ENCODE measurements at places on chromosomes 2 and 18.

GRCh38 chr2:202034249-202035088 is 814 bp downstream of the FZD7 start:
- peak; percentile 35 for DNase-seq

DNA sequence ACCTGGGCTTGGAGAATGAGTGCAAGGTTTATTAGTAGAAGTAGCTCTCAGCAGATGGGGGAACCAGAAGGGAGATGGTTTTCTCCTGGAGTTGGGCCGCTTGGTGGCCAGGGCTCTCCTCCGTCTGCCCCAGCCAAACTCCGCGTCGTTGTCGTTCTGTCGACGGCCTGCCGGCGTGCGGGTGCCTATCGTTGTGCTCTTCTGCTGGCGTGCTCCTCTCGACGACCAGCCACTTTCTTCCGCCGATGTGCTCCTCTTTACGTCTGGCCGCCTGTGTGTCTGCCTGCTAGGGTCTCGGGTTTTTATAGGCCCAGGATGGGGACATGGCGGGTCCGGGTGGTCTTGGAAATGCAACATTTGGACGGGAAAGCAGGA is 119.1 kb downstream of the BMPR2 start:
- DNase-seq: no peak

DNA sequence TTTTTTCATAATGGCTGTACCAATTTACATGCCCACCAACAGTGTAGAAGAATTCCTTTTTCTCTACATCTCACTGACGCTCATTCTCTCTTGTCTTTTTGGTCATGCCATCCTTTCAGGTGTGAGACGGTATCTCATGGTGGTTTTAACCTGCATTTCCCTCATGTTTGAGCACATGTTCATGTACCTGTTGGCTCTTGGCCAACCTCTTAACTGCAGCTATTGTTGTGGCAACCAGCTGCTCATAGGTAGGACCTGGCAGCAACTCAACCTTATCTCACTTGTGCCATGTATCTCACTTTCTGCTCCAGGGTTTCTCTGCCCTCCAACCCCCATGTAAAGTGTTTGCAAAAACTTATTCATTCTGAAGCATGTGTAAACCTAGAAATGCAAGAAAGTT is 167.5 kb downstream of the UPP2 start:
- no peak for DNase-seq

GRCh38 chr2:23505218-23505983 is 120.4 kb downstream of the KLHL29 start:
- no peak for DNase-seq

DNA sequence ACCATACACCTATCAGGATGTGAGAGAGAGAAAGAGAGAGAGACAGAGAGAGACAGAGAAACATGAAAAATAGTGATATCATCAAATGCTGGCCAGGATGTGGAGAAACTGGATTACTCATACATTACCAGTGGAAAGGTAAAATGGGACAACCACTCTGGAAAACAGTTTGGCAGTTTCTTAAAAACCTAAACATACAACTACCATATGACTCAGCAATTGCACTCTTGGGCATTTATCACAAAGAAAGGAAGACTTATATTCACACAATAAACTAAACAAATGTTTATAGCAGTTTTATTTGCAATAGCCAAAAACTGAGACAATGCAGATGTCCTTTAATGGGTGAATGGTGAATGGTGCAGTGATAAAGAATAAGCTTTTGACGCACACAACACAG is 29.1 kb downstream of the SLC4A3 start:
- no peak for DNase-seq

DNA sequence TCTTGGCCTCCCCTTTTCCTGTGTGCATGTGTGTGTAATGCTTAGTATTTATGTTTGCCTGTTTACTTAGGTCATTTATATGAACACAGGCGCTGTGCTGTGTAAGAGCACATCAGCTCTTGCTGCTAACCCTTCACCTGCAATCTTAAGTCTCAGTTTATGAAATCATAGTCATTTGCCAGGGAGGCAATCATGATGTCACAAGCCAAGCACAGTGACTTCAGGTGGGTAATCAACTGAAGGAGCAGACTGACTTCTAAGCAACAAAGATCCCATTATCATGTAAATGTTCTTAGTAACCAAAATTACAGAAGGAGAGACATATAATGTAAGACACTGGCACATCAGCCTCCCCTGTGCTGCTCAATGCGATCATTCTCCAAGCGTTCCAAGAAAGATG is 386.3 kb upstream of the MEIS1 start:
- DNase-seq: no peak

DNA sequence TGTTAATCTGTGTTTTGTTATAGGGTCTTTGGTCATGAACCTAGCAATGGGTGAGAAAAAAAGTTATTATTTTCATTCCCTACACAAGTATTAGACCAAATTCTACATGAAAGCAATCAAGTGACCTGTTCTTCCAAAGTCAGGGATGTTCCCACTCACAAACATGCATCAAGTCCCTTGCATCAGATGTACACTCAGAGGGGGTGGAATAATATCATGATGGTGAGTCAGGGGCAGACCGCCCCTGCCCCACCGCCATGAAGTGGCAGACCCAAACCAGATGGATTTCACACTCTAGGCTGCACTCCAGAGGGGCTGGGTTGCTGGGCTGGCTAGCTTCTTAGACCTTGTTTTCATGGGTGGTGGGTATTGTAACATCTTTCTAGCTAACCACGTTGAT is 91.4 kb downstream of the ACAA2 start:
- no peak for DNase-seq

DNA sequence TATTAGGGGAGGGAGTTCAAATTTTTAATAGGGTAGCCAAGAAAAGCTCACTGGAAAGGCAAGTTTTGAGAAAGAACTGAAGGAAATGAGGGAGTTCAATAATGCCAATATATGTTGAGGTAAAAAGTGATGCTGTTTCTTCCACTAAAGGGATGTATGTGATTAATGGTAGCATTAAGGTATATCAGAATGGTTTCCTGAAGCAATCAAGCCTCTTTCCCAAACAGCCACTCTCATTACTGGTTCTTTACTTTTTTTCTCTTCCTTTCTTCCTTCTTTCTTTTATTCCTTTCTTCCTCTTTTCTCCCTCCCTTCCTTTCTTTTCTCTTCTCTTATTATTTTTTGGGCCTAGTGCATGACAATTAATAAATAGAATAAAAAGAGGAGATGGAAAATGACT is 433.5 kb downstream of the SATB2 start:
- DNase-seq: no peak

GRCh38 chr2:34308140-34308539 is 709.0 kb upstream of the FAM98A start:
- no peak for DNase-seq

DNA sequence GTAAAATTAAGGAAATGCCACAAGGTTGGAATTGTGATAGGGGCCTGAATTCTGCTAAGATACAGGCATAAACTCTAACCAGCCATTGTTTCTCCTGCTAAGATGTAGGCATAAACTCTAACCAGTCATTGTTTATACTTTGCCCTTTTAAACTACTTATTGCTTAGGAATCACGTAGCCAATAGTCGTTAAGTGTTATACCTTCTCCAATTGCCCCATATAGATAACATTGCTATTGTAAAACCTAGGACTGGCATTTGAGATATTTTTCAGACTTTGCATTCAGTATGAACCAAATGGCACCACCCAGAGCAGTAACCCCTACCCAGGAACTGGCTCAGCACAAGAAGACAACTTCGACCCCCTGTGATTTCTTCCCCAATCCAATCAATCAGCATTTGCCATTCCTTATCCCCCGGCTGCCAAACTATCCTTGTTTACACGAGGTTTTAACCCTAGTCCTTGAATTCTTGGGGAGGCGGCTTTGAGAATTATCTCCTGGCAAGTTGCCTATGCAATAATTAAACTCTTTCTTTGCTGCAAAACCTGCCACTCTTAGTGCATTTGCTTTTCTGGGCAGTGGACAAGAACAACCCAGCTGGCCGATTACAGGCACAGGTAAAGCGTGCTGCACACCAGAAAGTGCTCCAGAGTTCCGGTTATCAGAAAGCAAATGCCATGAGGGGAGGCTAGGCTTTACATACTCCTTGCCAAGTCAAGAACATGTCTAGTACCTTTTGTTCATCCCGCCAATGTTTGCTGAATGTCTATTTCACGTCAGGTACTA is 167.6 kb downstream of the LAMA1 start:
- no peak for DNase-seq

GRCh38 chr2:183519371-183520056 is 395.3 kb downstream of the NUP35 start:
- DNase-seq: no peak

DNA sequence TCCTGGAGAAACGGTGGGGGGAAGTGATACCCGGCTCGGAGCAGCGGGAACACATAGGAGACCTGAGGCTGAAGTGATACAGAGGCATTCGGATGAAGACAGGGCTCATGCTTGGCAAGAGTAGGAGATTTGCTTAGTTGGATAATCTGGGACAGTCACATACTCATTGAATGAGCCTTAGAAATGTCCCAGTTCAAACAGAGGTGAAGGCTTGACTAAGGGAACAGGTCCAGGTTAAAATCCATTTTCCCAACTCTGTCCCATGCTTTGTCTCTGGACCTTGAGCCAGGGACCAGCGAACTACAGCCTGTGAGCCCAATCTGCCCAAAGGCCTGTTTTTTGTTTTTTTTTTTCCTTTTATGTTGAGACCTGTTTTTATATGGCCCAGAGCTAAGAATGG is 1.3 kb downstream of the UGT1A6 start:
- DNase-seq: no peak

- no peak for DNase-seq
Observed at GRCh38 chr18:37871561-37871960, 306.0 kb upstream of the CELF4 start.

GRCh38 chr18:9825571-9826073 is 60.2 kb upstream of the TXNDC2 start:
- DNase-seq: no peak

DNA sequence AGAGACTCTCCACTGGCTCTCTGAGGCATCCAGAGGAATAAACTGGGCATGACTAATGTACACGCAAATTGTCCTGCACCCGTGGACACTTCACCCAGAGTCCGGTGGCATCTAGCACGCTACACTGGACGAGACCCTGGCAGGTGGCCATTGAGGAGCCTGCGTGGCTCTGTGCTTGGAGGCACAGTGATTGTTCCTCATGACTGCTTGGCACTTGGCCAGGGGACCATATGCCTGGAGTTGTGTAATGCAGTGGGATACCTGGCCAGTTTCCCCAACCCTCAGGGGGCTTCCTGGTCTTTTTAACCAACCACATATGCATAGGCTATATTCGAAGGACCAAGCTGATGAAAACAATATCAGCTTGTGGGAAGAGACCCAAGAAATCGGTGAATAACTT is 66.6 kb downstream of the MTCL1 start:
- no peak for DNase-seq

DNA sequence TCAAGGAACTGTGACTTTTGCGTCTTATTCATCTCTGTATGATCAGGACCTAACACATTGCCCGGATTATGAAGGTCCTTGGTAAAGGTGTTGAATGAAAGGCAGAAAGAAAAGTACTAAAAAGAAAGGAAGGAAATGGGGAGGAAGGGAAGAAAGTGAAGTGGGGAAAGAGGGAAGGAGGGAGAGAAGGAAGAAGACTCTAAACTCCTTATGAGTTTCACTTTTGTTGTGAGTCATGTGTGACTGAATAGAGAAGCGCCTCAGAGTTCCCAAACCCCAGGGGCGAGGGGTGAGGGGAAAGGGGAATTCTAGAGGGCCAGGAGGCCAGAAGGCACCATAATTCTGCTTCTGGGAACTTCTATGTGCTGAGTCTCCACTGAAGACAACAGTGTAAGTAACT is 30.9 kb upstream of the OSBPL6 start:
- DNase-seq: no peak

- DNase-seq: no peak
Observed at GRCh38 chr18:9665314-9665713, 42.8 kb upstream of the RAB31 start.

DNA sequence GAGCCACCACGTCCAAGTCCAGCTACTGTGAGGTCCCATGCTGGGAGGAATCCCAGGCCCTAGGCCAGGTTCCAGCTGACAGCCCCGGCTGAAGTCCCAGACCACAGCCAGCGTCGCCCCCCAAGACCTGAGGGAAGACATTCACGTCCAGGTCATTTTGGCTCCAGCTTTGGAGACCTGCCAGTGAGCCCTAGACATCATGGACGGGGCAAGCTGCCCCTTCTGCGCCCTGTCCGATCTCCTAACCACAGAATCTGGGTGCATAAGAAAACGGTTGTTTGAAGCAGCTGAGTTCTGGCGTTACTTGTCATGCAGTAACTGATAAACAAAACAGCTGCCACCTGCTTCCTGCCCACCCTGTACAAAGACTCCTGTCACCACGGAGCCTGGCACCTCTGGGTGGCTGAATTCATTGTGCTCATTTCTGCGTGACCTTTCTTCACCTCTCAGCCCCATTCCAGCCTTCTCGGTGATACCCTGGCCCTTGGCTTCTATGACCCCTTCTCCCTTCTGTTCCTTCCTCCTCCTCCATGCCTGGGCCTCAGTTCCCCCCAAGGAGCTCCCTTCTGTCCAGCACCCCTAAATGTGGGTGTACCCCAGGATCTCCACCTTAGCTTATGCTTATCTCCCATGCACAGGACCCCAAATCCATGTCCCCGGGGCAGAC is 72.6 kb upstream of the SMAD7 start:
- DNase-seq: no peak

DNA sequence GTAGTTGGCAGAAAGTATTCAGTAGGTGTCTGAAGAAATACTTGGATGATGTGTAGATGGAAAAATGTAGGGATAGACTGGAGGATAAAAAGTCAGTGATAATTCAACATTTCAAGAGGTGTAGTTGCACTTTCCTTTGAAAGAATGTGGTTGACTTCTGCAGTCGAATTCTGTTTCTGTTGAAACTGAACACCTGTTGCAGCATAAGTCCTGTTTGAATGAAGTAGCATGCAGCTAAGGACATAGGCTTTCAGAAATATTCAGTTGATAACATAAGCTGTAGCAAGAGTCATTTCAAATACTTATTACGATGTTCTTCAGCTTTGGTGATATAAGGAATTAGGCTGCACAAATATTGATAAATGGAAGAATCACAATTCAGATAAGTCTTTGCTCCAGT is 337.9 kb upstream of the LRRTM1 start:
- no peak for DNase-seq

GRCh38 chr2:84654414-84654813 is 138.1 kb downstream of the DNAH6 start:
- DNase-seq: no peak

DNA sequence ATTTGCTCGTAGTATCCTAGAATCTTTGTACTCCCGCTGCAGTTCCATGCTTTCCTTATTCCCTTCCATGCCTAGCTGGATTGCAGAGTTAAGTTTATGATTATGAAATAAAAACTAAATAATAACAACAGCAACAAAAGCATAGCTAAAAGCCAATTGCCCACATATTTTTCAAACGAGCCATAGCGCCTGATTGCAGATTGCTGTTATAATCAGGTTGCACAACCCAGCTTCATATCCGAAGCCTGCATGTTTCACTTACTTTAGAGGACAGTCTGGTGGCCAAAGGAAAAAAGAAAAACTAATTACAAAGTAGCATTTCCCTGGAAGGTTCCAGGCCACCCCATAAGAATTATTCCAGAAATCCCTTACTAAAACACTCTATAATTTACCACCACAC is 31.9 kb upstream of the PNO1 start:
- no peak for DNase-seq

GRCh38 chr18:11523804-11524203 is 85.6 kb upstream of the SLC35G4 start:
- no peak for DNase-seq

GRCh38 chr2:231720292-231720986 is 12.1 kb downstream of the PTMA start:
- no peak for DNase-seq

- peak; percentile 90 for DNase-seq
Observed at GRCh38 chr2:96760036-96760985, at the start of gene CNNM4. TSS of gene CNNM4 (plus strand) at chr2:96760902. CDS start at chr2:96761000, 98 bp downstream.

GRCh38 chr2:31199206-31199605 is 18.1 kb downstream of the CAPN14 start:
- DNase-seq: no peak

- DNase-seq: no peak
Observed at GRCh38 chr2:218020281-218020680, 17.5 kb upstream of the TNS1 start.

Measured in GM12892 (cell line).